ENCODE measurements at places on chromosomes 2 and 18.
A peak's percentile ranks its signal among the peaks of the same experiment; 100 is the strongest.

GRCh38 chr2:20291106-20291564 lies 59.5 kb downstream of the PUM2 start:
- DNase-seq, result no peak

GRCh38 chr2:181540421-181540820 lies 83.2 kb downstream of the ITGA4 start:
- DNase-seq, result no peak

DNA sequence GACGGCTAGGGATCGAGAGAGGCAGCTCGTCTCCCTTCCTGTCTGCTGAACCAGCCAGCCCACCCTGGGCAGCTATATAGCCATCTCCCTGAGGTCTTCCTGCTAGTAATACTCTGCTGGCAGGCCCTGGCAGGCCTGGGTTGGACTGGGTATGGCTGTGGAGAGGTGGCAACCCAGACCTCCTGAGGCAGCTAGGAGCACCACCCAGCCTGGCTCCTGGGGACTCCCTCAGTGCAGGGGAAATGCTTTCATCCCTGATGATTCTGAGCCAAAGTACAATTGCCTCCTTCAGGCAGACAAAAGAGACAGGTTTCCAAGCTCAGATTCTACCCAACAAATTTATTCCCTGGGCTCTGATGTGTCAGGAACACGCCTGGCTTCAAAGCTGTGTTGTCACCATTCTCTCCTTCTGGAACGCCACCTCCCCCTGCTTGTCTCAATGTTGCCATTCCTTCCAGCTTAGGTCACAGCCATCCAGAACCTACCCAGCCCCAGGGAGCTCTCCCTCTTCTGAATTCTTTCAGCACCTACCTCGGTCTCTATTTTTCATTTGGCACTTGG lies 4.7 kb upstream of the DNAJB2 start:
- no peak for DNase-seq

DNA sequence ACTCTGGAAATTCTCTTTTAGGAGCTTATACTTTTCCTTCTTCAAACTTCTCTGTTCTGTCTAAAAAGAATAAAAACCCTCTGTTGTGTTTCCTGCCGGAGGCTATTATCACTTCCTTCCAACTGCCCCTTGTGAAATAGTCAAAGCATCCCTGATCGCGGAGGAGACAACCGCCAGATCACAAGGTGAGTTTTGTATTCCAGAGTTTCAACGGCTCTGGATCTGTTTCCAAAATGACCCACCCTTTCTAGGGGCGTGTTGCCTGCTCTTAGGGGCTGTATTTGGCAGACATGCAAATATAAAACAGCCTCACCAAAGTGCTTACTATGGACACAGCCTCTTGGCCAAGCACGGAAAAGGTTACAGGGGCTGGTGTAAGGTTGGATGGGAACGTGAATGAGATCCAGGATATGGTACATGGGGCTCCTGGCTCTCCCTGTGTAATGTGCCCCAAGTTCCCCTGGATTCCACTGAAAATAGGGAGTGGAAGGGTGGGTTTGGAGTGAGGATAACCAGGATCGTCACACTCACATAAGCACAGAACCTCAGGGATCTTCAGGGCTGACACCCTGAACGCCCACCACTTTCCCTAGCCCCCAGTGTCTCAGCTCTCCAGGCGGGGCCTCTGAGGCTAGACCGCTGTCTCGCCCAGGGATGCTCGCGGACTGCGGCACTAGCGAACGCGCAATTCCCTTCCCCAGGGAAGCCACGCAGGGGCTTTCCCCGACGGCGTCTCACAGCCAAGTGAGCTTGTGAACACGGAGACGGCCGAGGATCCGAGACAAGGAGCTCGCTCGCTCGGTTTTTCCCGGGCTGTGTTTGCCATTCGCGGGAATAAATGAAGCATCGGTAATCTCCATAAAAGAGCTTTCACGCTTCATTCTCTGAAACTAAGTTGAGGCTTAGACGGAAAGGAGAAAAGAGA lies 14.4 kb downstream of the EN1 start:
- no peak for DNase-seq

DNA sequence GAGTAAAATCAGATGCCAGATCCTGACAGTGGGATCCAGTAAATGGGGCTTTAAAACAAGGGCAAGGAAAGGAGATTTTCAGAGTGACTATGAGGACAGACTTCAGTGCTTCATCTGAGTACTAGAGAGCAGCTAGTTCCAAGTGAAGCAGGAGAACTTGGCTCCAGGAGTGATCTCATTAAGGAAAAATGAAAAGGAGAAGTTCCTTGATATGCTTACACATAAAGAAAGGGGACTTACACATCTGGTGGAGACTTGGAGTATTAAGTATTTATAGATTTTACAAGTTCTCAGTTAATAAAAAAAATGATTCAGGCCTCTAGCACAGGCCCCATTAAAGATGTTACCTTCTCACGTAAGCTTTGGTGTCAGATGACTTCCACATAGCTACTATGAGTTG lies 105.8 kb downstream of the ICOS start:
- DNase-seq, result no peak

- DNase-seq, result no peak
These were observed 191.0 kb downstream of the GRB14 start for GRCh38 chr2:164430166-164430783.

GRCh38 chr18:76524900-76525698 lies 30.1 kb upstream of the ZNF516 start:
- no peak for DNase-seq

GRCh38 chr2:239376351-239376750 lies 24.5 kb downstream of the HDAC4 start:
- no peak for DNase-seq

GRCh38 chr18:23701544-23702064 lies 12.4 kb downstream of the LAMA3 start:
- DNase-seq, result no peak

DNA sequence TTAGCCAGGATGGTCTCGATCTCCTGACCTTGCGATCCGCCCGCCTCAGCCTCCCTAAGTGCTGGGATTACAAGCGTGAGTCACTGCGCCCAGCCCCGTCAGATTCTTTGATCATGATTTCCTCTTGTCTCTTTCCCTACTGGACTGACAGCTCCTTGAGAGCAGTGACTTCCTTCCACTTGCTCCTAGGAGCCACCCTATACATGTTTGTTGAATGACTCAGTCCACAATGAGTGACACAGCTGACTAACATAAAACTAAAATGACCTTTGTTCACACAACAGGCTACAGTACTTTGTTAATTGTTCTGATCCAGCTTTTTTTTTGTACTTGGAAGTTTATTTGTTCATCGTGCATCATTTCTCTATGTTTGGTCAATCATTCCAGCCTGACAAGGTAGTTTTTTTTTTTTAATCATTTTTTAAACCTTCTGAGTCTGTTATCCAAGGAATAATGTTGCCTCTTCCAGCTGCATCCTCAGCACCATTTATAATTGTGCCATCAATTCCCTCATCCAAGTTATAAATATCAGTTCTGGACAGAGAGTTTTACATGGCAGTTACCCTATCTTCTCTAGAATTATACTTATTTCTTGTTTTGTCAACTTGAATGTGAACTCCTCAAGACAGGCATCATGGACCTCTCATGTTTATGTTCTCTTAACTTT lies 42.9 kb upstream of the TUBA3E start:
- no peak for DNase-seq

- peak; percentile 49 for DNase-seq
These were observed 42.1 kb upstream of the TRIM43B start for GRCh38 chr2:95526360-95527341.

DNA sequence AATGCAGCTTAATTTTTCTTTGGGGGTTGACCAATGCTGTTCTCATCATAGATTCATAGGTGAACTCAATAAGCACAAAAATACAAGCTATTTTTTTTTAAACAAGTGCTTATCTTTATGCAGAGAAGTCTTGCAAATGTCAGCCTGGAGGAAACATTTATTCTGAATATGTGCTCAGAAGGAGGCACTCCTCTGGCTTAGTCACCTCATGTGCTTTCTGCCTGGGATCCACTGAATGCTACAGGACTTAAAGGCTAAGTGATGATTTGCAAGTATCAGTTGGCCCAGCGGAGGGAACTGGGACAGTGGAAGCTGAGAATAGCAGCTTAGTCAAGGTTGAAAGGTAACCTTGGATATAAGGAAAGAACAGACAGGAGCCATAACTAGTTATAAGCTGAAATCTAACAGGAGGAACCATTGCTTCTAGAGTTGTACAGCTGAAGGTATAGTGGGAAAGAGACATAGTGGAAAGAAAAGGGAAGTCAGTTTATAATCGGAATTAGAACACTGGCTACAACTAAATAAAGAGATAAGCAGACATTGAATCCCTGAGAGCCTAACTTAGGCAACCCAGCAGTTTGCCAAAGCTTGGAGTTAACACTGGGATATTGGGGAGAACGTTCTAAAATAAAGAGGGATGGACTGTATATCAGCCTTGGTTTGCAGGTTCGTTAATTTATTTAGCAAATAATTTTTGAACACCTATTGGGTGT lies 488.7 kb downstream of the SUCLG1 start:
- DNase-seq, result no peak

GRCh38 chr2:118321432-118322105 lies 233.3 kb downstream of the INSIG2 start:
- DNase-seq, result no peak

- DNase-seq, result no peak
These were observed 41.4 kb downstream of the BMP10 start for GRCh38 chr2:68829749-68830148.

- DNase-seq, result no peak
These were observed 288.0 kb downstream of the NDUFA10 start for GRCh38 chr2:239737144-239737463.

DNA sequence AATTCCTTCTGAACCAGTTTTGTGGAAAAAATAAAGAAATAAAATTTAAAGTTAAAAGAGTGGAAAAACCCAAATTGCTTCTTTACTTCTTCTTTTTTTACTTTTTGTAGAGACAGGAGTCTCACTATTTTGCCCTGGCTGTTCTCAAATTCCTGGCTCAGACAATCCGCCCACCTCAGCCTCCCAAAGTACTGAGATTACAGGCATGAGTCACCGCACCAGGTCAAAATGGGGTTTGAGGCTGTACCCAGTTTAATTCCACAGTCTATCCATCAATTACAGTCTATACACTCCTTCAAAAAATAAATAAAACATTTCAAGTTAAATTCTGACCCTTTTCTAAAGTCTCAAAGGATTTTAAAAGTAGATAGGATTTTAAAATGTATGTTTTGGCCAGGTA lies 120.3 kb downstream of the FAM161A start:
- no peak for DNase-seq

- DNase-seq, result no peak
These were observed 5.0 kb upstream of the OSR1 start for GRCh38 chr2:19363474-19363778.

DNA sequence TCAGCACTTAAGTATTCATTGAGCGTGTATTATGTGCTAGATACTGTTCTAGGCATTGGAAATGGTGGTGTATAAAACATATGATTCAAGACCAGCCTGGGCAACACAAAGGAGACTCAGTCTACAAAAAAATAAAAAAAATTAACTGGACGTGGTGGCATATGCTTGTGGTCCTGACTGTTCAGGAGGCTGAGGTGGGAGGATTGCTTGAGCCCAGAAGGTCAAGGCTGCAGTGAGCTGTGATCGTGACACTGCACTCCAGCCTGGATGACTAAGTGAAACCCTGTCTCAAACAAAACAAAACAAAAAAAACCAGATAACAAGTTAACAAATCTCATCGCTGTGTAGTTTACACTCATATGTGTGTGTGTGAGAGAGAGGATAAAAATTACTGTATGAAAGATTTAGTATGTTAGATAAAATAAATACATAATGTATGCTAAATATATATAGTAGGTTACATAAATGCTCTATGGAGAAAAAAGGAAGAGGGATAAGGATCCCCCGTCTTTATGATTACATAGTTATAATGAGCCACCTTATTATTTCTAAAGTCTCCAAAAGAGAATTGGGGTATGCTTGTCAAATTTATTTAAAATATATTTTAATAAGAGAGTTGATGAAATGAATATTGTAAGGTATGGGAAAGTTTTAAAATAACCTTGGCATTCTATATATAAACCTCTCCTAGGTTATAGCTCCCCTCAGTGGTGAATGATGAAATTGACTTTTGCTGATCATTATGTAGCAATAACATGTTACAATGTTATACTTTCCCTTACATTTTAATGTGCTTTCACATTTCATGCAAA lies 69.2 kb downstream of the EHBP1 start:
- DNase-seq, result no peak

GRCh38 chr2:69041214-69041613 lies 28.2 kb downstream of the ANTXR1 start:
- DNase-seq, result no peak

- DNase-seq, result no peak
These were observed 19.8 kb downstream of the FAM171B start for GRCh38 chr2:186713691-186714090.

- no peak for DNase-seq
These were observed 208.2 kb downstream of the SH3RF3 start for GRCh38 chr2:109337221-109337620.

GRCh38 chr2:96430394-96430988 lies 74.7 kb downstream of the NEURL3 start:
- no peak for DNase-seq

- DNase-seq, result no peak
These were observed 193.0 kb upstream of the NETO1 start for GRCh38 chr18:73060666-73061288.

- no peak for DNase-seq
These were observed 17.4 kb upstream of the IHH start for GRCh38 chr2:219078126-219078525.

DNA sequence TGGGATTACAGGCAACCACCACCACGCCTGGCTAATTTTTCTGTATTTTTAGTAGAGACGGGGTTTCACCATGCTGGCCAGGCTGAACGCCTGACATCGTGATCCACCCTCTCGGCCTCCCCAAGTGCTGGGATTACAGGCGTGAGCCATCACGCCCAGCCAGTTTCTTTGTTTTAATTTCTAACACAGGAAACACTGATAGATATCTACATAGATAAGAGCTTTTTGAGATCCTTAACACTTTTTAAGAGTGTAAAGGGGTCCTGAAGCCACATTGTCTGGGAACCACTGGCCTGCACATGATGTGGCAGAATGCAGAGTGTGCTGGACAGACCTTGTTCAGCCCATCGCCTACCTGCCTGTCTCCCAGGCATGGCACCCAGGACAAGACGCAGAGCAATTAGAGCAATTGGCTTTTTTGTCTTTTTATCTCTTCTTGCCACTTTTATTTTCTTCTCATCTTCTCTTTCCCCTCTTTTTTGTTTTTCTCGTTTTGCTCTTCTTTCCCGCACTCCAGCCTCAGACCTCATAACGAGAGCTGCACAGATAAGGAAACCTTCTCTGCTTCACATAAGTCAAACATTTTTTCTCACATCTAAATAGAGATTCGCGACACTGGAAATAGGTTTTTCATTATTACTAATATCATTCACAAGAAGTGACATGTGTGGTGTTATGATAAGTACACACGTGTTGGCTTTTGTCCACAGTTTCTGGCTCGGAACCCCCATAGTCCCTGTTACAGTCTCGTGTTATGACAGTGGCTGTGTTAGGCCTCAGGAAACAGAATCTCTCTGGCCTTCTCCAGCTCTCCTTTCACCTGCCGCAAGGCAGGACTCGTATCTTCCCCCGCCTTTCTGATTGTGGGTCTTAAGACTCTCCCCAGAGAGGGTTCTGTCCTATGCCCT lies 25.2 kb upstream of the GPR55 start:
- DNase-seq, result no peak

DNA sequence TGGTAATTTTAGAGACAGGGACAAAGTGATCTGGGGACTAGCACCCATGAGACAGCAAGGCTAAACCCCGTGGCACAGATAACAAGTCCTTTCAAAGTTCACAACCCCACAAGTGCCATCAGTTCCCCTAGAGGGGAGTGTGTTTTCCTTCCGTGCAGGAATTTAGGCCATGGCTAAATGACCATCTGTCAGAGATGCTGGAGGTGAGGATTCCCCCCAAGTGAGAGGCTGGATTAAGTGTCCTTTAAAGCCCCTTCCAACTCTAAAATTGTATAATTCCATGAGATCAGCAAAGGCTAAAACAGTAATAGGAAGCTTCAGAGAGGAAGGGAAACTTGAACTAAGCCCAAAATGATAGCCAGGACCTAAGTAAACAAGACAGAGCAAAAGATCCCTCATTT lies 8.7 kb downstream of the FEZ2 start:
- no peak for DNase-seq
